ENCODE measurements at places on chromosomes 7 and 10.
A peak's percentile ranks its signal among the peaks of the same experiment; 100 is the strongest.

- no peak for DNase-seq
Measured at GRCh38 chr10:77944519-77944918, 18.0 kb upstream of the DLG5 start.

GRCh38 chr7:129225931-129226572 is 1.2 kb downstream of the AHCYL2 start:
- no peak for DNase-seq

DNA sequence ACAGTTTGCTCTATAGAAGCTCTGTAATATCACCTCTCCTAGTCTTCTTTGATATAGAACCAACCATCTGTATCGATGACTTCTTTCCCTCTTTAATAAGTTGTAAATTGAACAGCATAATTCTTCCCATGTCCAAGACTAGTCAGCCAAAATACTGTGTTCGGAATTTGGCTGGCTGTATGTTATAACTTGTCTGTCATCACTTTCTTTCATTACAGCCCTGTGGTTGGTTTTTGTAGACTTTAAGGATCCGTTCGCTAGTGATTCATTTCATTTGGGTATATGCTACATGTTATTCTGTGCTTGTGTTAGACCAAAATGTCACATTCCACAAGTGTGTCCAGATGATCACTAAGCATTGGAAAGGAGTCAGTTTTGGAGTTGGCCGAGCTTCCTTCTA is 155.4 kb upstream of the ITGB1 start:
- DNase-seq, result no peak

DNA sequence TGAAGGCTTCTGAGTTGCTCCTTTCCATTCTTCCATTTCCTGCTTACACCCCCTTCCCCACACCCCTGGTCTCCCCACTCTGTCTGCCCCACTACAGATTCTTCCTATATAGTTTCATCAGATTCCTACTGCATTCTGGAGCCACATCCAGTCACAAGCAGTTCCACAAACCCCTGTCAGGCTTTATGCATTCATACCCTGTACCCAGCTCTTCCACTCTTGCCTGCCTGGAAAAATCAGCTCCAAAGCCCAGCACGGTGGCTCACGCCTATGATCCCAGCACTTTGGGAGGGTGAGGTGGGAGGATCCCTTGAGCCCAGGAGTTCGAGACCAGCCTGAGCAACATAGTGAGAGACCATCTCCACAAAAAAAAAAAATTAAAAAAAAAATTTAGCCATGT is 60.4 kb downstream of the C10orf67 start:
- no peak for DNase-seq

- peak; percentile 77 for DNase-seq
Measured at GRCh38 chr7:127588019-127588696, at the start of gene ARF5. Gene ARF5, plus strand, starts transcription at chr7:127588411. Its CDS starts 88 bp downstream, at chr7:127588499.

GRCh38 chr7:5230265-5231067 is 40.4 kb downstream of the WIPI2 start:
- no peak for DNase-seq

DNA sequence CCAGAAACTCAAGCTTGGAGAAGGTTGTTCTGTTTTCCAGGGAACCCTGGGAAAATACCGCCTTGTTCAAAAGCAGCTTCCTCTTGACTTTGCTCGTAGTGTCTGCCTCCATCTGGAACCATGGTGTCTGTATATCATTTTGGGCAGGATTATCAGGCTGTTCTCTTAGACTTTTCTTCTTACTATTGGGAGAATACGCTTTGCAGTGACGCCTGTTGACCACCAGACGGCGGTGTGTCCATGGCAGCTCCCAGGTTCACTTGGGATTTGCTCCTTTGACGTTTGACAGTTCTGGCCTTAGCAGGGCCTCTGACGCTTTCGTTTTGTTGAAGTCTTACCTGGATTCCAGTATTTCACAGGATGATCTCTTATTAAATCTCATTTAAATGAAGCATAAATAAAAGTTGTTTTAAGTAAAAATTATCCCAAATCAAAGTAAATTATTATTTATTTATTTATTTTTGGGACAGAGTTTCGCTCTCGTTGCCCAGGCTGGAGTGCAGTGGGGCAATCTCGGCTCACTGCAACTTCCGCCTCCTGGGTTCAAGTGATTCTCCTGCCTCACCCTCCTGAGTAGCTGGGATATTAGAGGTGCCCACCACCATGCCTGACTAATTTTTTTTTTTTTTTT is 41.8 kb upstream of the GJD4 start:
- DNase-seq, result no peak

- DNase-seq, result no peak
Measured at GRCh38 chr7:33745934-33746333, 159.4 kb upstream of the BMPER start.

DNA sequence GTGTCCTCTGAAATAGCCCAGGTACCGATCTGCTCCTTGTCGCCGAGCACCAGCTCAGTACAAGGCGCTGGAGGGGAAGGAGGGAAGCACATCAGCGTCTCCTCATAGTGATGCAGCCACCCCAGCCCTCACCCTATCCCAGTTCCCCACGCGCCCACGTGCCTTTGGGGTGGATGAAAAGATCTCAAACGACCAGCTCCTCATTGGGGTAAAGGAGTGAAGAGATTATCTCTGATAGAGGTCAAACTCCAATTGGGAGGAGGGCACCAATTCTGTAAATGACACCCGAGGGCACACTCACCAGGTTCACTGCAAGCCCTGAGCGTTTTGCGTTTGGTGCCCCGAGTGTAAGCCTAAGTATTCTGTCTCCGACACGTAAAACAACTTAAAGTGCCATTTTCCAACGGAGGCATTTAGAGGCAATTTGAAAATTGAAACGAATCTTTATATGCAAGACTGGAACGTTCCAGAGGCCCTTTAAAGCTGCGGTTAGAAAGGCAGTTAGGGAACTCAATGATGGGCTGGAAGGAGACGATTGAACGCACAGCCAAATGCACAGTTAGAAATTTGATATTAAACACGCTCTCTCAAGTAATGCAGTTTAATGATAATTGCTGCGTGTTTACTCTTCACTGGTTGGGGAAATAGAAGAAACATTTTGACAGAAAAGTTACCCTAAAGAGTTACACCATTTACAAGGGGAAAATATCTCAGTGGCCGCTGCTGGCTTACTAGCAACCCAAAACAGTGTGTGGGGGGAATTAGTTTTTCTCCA is 8.9 kb upstream of the EMX2 start:
- DNase-seq, result no peak

- DNase-seq, result no peak
Measured at GRCh38 chr7:150988230-150989226, 2.3 kb upstream of the NOS3 start.

- DNase-seq, result no peak
Measured at GRCh38 chr10:114188001-114188400, 8.8 kb downstream of the TDRD1 start.

- no peak for DNase-seq
Measured at GRCh38 chr7:155009570-155010157, 6.7 kb upstream of the PAXIP1 start.

DNA sequence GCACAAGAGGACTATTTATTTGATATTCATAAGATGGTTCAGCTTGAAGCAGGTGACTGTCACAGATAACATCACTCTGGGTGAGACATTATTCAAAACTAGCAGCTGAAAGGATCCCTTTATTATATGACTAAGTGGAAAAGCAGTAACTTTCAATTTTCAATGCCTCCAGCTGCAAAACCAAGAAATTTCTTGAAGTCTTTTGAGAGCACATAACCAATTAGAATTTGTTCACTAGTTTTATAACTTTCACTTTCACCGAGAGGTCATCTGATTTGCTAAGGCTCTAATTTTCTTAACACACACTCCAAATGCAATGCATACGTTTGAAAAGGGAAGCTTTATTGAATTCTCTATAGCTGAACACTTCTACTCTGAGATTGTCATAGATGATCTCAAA is 88.6 kb upstream of the KLF14 start:
- no peak for DNase-seq

DNA sequence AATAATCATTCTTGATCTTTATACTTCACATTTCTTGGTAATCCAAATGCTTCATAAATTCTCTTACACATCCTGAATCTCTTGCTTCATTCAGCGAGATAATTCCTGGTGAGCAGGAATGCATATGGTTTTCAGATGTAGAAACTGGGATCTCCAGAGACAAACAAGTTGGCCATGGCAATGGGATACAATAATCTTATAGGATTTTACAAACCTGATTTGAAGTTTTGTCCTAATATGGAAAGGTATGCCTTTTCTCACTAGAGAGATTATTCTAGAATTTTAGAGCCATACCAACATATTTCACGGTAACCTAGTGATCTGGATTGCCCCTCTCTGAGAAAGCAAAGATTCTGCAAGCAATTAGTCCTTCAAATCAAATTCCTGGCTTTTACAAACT is 13.1 kb upstream of the TRDMT1 start:
- DNase-seq, result no peak

- DNase-seq, result no peak
Measured at GRCh38 chr7:141161550-141162535, 88.0 kb downstream of the TMEM178B start.

- no peak for DNase-seq
Measured at GRCh38 chr10:124420254-124420653, 1.5 kb upstream of the OAT start.

DNA sequence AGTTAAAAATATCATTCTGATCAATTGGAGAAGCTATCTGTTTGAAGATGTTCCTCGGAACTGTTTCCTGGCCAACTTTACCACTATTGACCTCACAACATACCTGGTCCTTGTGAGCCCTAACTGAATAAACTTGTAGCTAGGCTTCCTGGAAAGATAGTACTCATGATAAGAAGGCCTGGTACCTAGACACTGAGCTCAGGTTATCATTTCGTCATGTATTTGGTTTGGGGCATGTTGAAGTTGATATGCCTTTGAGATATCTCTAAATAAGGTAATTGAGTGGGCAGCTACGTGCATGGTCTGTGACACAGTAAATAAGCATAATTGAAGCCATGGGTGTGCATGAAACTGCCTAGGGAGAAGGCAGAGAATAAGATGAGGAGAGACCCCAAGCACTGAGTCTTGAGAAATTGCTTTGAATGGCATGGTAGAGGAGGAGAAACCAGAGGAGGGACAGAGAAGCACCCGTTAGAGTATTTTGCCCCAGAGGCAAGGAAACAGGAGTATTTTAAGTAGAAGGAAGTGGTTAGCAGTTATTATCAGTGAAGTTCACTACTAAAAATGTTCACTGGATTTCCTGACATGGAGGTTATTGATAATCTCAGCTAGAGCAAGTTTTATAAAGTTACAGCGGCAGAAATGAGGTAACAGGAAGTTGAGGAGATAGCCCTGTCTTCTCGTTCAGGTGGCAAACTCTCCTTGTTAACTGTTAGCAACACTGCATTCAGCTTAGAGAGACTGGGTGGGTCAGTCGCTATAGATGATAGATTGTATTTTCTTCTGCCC is 55.6 kb downstream of the CC2D2B start:
- DNase-seq, result no peak

DNA sequence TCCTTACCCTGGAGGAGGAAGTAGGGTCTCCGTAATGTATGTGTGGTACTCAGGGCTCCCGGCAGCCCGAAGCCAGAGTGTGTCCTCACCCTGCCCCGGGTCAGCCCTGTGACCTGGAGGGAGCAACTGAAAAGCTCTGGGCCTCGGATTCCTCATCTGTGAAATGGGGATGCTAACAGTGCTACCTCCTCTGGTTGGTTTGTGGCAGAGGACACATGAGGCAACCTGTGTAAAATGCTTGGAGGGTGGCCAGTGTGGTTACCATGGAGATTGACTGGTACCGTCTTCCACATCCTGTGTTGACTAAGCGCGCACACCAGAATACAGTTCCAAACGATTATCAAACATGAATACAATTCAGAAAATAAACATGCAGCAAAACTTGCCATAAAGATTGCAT is 163.8 kb upstream of the KLF6 start:
- DNase-seq, result peak; percentile 55

- no peak for DNase-seq
Measured at GRCh38 chr7:34277016-34277802, 371.9 kb downstream of the BMPER start.

DNA sequence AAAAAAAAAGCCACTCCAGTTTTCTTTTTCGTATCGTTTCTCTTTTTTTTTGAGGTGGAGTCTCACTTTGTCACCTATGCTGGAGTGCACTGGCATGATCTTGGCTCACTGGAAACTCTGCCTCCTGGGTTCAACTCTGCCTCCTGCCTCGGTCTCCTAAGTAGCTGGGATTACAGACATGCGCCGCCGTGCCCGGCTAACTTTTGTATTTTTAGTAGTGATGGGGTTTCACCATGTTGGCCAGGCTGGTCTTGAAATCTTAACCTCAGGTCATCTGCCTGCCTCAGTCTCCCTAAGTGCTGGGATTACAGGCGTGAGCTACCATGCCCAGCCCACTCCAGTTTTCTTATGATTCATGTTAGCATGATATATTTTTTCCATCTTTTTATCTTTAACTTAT is 92.7 kb downstream of the ANKRD61 start:
- no peak for DNase-seq

DNA sequence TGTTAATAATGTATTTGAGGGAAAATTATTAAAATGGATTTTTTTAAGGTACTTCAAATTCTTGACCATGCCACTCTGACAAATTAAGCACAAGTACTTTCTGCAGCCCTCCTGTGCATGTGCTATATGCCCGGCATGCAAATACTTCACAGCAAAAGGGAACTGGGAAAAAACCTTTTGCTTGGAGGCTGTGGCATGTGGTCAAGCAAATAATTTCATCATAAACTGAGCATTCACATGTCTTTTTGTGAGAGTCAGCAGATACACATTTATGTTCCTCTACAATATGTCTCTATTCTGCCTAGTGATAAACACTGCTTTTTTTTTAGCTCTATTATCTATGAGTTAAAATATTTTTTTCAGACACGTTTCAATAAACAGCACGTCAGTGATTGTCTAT is 53.7 kb upstream of the SEMA3A start:
- no peak for DNase-seq

DNA sequence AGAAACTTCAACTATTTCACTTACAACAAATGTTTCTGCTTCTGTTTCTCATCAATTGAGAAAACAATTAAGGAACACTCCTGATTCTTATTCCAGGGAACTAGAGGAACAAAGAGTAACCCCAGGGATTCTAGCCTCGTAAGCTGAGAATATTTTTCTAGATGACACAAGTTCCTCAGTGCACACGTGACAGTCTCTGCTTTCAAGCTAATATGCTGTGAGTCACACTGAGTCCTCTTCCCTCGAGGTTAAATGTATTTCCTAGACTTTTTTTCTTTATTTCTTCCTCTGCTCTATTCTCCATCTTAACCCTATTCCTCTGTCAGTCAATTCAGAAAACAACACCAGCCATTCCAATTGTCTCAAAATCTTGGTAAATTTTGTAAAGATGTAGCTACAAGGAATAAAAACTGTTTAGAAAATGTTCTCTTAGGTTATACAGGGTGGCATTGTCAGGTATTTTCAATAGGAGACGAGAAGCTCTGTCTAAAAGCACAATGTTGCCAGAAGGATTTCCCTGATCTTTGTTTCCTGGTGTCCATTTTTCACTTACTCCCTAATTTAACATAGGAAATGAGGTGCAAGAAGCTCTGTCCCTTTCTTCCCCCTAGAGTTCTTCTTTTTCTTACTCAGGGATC is 5.8 kb upstream of the C1GALT1 start:
- no peak for DNase-seq

GRCh38 chr10:14184841-14185315 is 145.8 kb downstream of the FRMD4A start:
- no peak for DNase-seq
